HuH-7.5 (cell line): ENCODE measurements at places on chromosomes 12 and 14.
A peak's percentile ranks its signal among the peaks of the same experiment; 100 is the strongest.

DNA sequence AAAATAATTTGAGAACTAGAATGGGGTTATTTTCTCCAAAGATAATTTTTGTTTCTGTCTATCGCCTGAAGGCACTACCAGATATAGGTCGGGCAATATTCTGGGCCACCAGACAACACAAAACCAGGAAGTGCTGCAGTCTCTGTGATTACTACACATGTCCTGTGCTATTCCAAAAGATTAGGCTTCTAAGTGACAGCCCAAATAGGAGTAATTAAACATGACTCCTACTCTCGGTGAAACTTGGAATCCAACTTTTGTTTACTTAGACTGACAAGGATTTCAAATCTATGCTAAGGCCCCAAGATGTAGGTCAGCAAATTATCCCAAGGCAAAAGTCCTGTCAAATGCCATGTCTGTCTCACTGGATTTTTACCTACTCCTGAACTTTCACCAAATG, 157.6 kb upstream of the LRFN5 start:
- no peak for DNase-seq

DNA sequence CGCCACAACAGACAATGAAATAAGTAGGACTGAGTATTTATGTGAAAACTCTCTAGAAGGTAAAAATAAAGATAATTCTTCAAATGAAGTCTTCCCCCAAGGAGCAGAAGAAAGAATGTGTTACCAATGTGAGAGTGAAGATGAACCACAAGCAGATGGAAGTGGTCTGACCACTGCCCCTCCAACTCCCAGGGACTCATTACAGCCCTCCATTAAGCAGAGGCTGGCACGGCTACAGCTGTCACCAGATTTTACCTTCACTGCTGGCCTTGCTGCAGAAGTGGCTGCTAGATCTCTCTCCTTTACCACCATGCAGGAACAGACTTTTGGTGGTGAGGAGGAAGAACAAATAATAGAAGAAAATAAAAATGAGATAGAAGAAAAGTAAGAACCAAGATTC, 82.7 kb downstream of the VEZT start:
- DNase-seq, result no peak

GRCh38 chr14:35336494-35337268, 44.5 kb downstream of the PSMA6 start:
- peak; percentile 74 for DNase-seq

DNA sequence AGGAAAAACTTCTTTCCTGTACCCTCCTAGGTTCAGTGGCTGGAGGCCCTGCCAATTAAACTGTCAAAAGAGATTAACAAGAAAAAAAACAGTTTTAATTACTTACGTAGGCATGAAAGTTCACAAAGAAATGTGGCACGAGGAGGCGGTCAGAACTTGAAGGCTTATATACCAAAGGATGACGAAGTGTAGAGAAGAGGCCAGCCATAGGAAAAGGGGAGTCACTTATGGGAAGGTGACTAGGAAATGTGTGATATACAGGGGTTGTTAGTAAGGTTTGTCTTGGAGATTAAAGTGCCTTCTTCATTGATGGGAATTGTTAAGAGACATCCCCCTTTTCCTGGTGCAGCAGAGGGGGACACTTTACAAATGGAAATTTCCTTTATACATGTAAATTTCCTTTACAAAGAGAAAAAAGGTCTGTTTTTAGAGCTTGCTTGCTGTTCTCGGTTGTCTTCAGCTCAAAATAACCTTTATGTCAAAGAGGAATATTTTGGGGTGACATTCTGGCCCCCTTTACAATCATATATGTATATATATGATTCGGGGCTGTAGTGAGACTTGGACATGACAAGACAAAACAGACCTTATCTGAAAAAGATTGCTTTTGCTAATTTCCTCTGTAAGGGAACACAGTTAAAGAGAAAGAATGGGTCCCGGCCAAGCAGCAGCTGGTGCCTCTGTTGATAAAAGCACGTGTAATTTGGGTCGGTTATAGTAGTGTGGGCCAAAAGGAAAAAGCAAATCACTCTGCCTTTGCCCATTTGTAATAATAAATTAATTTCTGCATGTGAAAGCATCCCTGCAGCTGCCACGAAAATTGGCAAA, 38.6 kb downstream of the SYNE2 start:
- no peak for DNase-seq

- DNase-seq, result no peak
Observed at GRCh38 chr12:49973361-49973830, 649 bp downstream of the AQP6 start.

GRCh38 chr12:53065975-53066931, 12.9 kb downstream of the SPRYD3 start:
- DNase-seq, result peak; percentile 96

DNA sequence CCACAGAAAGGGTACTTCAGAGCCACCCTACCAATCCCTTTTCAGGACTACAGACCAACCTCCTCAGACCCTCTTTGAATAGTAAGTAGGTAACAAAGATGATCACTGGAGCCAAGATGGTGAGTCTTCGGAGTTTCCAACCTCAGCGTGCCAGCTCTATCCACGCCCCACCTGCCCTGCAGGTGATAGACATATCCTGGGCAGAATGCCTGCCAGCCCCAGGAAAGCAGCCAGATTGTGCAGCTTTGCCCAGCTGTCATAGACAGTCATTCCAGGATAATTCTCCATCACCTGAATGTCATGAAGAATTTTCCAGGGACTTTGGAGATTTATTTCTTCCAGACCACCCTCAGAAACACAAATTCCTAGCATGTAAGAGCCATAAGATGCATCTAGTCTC, 434.4 kb downstream of the RGS6 start:
- no peak for DNase-seq

GRCh38 chr14:33545696-33546095, 405.2 kb downstream of the EGLN3 start:
- no peak for DNase-seq

DNA sequence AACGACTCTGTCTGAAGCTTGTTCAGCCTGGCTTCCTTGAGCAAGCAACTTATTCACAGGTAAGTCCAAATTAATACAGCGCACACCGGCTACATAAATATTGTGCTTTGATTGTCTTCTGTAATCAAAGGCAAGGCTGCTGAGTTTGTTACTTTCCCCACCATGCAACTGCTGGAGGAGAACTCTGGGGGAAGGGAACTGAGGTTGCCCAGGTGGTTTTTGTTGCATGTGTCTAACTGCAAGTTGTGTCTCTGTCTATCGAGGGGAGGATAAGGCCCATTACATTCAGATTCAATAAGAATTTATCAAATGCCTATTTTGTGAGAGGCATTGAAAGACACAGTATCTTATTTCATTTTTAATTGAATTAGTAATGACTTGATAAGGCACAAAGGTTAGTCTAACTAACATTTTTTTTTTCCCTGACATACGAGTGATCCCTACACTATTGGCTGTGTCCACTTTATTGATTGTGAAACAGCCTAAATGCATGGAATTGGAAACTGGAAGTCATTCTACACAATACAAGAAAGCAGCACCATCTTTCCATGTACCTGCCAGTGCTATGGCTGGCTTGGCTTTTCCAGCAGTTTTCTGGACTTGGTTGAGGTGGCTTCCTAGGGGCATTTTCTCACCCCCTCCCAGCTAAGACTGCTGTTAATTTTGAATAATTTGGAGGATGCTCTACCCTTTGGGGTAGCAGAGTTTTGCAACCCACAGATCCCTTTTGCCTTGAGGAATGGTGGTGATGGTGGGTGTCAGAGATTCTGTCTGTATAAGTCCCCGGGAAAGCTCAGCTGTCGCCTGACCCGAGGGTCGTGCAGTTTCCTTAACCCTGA, 951 bp upstream of the CHST11 start:
- no peak for DNase-seq

GRCh38 chr12:78739653-78740052, 124.9 kb upstream of the SYT1 start:
- DNase-seq, result no peak

- DNase-seq, result no peak
Observed at GRCh38 chr12:51889216-51890132, 1.6 kb downstream of the ANKRD33 start.

DNA sequence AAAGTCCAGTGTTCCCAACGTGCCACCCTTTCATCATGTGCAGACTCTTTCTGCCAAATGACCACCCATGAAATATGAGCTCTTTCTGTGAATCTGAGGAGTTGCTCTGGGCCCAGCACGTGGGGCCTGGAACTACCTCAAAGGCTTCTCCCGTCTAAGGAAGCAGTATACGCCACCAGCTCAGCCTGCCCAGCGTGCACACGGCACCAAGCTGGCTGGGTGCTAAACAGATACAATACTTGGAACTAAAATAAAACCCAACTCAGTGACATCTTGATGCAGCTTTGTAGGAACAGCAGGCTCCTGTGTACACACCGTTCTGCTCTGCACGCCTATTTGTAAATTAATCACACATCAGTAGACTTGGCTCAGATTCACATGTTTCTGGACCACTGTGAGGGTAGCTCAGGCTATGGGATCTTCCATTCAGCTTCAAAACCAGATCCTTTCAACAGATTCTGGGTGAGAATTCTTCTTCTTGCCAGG, 74.8 kb downstream of the ARL6IP4 start:
- no peak for DNase-seq

GRCh38 chr14:63867933-63868921, 15.4 kb downstream of the SYNE2 start:
- no peak for DNase-seq

DNA sequence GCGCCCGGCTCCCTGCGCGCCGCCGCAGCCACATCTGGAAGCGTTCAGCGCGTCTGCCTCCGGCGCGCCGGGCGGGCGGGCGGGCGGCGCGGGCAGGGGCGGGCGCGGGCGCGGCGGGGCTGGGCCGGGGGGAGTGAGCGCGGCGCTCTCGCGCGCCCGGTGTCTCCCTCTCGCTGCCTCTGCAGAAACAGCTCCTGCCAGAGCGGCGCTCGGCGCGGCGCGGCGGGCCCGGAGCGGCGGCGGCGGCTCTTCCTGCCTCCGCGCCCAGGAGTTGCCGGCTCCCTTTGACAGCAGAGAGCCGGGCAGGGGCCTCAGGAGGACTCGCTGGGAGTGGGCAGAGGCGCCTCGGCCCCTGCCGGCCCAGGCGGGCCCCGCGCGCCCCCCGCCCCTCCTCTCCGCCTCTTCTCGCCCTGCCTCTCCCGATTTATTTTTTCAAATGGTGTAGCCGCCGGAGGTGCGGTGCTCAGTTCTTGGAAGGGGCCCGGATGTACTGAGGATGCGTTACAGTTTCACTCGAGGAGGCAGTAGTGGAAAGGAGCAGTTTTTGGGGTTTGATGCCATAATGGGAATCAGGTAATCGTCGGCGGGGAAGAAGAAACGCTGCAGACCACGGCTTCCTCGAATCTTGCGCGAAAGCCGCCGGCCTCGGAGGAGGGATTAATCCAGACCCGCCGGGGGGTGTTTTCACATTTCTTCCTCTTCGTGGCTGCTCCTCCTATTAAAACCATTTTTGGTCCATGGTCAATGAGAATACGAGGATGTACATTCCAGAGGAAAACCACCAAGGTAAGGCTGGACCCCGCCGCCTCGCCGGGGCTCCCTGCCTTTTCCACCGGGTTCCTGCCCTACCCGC, at the start of gene CACNA1C:
CACNA1C (plus strand) TSS at position 162 of the 853 bp plus-strand sequence; CDS start at position 738, 576 bp downstream.
- DNase-seq, result peak; percentile 73

GRCh38 chr12:133023566-133023965, 13.7 kb upstream of the ZNF84 start:
- DNase-seq, result no peak

GRCh38 chr12:77062396-77062795, 3.0 kb downstream of the E2F7 start:
- DNase-seq, result no peak

DNA sequence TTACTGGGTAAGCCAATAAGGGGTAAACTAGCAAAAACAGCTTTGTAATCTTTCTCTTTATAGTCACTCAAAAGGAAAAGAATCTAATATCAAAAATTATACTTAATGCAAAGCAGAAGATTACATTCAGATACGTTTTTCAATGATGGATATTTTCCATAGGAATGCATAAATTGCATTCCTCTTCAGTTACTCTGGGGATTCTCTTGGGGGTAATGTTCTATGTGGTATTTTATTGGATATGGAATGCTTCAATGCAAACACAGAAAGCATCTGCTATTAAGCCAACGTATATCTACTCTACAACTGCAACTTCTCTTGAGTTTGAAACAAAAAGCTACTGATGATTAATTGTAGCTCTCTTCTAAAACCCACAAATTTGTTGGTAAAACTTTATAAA, 106.0 kb downstream of the SLC41A2 start:
- DNase-seq, result no peak

DNA sequence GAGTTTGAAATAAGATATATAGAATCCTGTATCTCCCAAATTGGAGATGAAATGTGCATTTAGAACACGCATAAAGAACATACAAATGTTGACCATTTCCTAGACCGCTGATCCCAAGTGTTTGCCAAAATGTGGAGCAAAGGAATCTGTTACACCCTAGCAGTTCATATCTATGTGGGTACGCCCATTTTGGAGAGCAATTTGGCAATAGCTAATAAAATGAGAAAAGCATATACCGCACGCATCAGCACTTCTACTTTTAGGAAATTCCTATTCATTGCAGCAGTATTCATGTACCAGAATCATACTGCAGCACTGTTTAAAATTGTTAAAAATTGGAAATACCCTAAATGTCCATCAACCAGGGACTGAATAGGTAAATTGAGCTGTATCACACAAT, 937.8 kb downstream of the BCL11B start:
- DNase-seq, result no peak

DNA sequence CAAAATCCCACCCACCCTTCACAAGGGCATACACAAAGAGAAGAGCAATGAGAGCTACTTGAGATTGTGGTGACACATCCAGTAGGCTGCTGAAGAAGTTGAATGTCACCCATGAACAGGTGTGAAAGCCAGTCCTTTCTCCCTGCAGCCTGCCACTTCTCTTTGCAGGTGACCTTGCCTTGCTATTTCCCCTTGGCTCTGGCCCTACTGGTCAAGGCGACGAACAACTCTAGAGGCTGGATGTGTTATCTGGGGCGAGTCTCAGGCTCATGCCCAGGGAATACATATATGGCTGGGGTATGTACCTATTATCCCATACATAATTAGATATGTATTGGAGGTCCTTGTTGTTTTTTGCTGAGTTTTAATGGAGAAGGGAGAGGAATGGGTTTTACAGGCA, 70.2 kb upstream of the EGLN3 start:
- DNase-seq, result no peak

- DNase-seq, result peak; percentile 23
Observed at GRCh38 chr12:67710582-67710981, 62.0 kb downstream of the DYRK2 start.

DNA sequence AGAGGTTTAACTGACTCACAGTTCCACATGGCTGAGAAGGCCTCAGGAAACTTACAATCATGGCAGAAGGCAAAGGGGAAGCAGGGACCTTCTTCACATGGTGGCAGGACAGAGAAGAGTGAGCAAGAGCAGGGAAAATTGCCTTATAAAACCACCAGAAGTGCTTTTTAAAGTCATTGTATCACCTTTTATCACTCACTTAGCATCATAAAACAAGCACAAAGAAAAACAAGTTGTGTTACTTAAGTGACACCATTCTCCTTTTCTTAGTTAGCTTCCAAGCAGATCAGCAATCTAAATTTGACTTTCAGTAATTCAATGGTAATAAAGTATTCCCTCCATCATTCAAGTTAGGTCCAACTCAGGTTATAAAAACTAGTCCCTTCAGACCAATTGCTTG, 28.5 kb downstream of the OSBPL8 start:
- DNase-seq, result no peak

GRCh38 chr12:49698619-49699545, 8.3 kb downstream of the FMNL3 start:
- DNase-seq, result no peak

- DNase-seq, result peak; percentile 19
Observed at GRCh38 chr12:65695113-65695865, 129.0 kb upstream of the HMGA2 start.
